ENCODE measurements at places on chromosomes 7 and 10.

DNA sequence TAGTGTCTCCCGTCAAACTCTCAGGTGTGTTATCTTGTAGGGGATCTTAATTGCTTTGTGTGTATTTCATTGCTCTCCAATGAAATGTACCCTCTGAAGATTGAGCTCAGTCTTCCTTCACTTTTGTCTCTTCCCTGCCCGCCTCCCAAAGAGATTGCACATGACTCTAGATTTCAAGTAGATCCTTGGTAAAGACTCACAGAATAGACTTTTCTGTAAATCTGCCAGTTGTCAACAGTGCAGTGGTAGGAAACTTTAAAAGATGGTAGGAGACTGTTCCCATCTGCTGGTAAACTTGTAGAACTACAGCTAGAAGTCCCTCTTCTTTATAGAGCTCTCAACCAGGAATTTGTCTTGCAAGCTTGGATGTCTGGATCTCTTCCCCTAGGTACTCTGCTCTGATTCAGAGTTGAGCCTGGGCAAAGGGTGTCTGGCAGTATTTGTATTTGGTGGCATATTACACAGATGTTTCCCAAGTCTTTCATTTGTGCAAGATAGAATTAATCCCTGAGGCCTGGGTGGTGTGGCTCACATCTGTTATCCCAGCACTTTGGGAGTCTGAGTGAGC is 9.6 kb downstream of the CCL26 start:
- DNase-seq: peak; percentile 88

- no peak for DNase-seq
Observed at GRCh38 chr7:885261-885892, 9.0 kb downstream of the GET4 start.

- DNase-seq: no peak
Observed at GRCh38 chr10:88991899-88992320, 1.3 kb downstream of the FAS start.

DNA sequence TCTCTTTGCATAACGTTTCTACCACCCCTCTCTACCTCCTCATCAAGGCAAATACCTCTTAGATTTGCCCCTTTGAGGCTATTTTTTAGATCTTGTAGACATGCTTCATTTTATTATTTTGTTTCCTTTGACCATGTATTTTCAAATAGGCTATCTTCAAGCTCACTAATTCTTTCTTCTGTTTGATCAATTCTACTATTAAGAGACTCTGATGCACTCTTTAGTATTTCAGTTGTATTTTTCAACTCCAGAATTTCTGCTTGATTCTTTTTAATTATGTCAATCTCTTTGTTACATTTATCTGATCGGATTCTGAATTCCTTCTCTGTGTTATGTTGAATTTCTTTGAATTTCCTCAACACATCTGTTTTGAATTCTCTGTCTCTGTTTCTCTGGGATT is 82.8 kb downstream of the BBS9 start:
- DNase-seq: no peak

GRCh38 chr10:59382831-59383295 is 20.5 kb upstream of the FAM13C start:
- no peak for DNase-seq

GRCh38 chr7:112206991-112207592 is 597 bp downstream of the ZNF277 start:
- DNase-seq: no peak

GRCh38 chr7:44665531-44666213 is 59.2 kb downstream of the OGDH start:
- DNase-seq: no peak

- no peak for DNase-seq
Observed at GRCh38 chr10:75208181-75208580, 2.4 kb upstream of the VDAC2 start.

DNA sequence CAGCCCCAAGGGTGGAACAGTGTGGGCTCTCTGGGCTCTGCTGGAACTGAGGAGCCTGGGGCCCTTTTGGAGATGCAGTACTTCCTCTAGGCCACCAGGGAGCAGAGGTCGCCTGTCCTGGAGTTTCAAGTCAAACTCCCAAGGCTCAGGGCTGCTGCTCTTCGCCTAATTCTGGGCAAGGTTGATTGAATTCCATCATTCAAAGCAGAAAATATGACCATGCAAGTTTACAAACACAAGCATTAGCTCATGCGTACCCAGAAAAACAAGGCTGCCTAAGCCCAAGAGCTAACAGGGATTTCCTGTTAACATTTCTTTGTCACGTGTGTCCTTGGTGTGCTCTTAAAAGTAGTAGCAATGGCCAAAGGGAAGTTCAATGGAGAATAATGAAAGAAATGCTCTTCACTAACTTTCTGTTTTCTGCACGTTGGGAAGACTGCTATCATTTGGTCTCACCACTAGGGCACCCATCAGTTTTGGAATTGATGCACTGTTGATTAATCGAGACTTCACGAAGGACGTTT is 20.1 kb downstream of the LDB3 start:
- DNase-seq: peak; percentile 85

DNA sequence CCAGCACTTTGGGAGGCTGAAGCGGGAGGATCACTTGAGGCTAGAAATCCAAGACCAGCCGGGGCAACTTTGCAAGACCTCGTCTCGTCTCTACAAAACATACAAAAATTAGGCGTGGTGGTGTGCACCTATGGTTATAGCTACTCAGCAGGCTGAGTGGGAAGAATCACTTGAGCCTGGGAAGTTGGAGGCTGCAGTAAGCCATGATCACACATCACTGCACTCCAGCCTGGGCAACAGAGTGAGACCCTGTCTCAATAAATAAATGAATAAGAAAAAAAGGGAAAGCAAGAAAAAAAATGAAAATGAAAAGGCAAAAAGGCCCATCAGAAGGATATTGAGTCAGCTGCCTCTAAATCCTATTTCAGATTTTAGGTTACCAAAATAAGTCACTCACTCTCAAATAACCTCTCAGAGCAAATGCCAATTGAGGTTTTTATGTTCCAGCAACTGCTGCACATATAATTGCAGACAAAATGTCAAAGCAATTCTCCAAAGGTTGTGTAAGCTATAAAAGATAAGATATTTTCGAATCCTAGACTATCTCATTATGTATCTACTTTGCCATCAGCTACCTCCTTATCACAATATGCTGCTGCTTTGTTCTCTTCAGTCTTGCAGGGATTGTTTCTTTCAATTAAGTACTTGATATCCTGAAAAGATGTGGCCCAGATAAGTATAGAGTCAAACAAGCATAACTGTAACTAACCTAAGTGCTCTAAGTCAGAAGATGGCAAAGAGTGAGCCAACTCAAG is 4.7 kb downstream of the BAZ1B start:
- DNase-seq: no peak

DNA sequence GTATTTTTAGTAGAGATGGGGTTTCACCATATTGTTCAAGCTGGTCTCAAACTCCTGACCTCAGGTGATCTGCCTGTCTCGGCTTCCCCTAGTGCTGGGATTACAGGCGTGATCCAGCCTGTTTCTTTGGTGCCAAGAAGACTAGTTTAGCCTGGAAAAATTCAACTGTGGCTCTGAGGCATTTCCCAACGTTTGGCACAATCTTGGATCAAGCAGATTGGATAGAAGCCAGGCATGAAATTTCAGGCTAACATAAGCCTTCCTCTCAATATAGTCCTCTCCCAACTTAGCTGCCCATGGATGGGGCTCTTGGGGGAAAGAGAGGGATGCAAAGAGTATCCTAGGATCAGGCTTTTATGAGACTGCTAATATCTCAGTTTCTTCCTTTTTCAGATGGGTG is 53.8 kb downstream of the APBB1IP start:
- no peak for DNase-seq

- DNase-seq: peak; percentile 35
Observed at GRCh38 chr10:11687357-11687771, 54.8 kb upstream of the ECHDC3 start.

- no peak for DNase-seq
Observed at GRCh38 chr7:107041097-107041496, 3.4 kb upstream of the PRKAR2B start.

DNA sequence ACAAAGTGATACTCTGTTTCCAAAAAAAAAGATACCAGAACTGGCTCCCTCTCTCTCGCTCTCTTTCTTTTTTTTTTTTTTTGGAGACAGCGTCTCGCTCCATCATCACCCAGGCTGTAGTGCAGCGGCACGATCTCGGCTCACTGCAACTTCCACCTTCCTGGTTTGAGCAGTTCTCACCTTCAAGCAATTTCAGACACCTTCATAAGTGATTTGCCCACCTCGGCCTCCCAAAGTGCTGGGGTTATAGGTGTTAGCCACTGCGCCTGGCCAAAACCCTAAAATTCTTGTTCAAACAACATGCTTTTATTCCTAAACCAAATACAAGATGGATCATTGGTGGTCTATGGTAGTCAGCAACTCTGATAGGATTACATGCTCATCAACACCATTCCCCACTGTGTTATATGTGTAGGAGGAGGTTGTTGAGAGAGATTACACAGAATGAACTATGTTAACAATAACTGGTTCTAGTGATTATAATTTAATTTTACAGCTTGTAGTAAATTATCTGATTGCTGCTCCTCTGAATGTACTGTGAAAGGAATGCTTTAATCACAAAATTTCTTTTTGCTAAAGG is 15.5 kb downstream of the ACBD5 start:
- DNase-seq: no peak

GRCh38 chr10:5047912-5048628 is 44.4 kb upstream of the AKR1C2 start:
- DNase-seq: no peak

DNA sequence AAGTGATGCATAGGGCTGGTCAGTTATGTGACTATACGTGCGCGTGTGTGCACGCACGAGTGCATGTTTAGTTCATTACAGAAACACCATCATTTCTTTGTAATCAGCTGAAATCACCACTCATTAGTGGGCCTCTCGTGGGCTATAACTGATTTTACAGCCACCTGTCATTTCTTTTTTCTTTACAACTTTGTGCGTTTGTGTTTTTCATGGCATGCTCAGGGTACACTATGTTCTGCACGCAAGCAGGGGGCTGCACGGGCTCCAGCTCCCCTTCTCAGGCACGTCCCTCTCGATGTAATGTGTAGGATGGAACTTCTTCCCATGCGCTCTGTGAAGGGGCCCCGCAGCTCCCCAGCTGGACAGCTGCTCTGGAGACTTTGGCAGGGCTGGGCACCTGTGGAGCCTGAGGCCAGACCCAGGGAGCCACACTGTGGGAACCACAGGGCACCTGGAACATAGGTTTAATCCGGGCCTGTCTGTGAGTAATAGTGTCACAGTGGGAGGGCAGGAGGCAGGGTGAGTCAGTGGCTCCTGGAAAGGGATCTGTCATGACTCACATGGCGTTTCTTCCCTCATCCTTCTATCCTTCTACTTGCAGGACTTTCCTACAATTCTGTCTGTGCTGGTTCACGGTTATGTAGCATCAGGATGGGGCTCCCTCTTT is 4.9 kb downstream of the GCK start:
- DNase-seq: no peak

DNA sequence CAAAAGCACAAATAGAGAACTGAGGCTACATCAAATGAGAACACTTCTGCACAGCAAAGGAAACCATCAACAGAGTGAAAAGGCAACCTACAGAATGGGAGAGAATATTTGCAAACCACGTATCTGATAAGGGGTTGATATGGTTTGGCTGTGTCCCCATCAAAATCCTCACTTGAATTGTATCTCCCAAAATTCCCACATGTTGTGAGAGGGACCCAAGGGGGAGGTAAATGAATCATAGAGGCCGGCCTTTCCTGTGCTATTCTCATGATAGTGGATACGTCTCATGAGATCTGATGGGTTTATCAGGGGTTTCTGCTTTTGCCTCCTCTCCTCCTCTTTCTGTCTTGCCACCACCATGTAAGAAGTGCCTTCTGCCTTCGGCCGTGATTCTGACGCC is 120.6 kb upstream of the FRMD4A start:
- DNase-seq: no peak
